GOT3 (cell line): ENCODE measurements at places on chromosomes 11 and 22.
A peak's percentile ranks its signal among the peaks of the same experiment; 100 is the strongest.

DNA sequence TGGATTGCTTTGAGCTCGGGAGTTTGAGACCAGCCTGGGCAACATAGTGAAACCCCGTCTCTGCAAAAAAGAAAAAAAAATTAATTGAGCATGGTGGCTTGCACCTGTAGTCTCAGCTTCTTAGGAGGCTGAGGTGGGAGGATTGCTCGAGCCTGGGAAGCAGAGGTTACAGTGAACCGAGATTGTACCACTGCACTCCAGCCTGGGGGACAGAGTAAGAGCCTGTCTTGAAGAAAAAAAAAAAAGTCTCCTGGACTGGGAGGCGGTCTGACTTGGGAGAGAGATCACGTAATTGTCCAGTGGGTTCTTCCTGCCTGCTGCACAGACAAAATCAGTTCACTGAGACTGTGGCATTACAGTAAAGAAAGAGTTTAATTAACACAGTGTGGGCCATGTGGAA lies 3.1 kb upstream of the MTCH2 start:
- DNase-seq = no peak

- DNase-seq = no peak
These were observed 12.4 kb upstream of the TMEM123 start for GRCh38 chr11:102464859-102465500.

DNA sequence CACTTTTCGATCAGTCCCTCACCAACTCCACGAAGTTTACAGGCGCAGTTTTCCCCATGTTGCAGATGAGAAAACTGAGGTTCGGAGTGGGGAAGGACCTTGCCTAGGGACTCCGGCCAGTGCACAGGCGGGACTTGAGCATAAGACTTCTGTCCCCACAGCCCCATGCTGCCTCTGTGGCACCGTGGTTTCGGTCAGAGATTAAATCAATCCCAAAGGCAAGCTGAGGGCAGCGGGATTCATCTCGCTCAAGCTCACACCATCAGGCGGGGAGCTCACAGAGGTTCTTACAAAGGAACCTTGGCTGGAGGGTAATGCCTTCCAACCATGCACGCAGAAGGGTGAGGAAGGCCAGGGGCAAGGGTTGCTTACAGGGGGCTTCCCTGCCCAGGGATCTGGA lies 115.5 kb downstream of the PHF21B start:
- DNase-seq = no peak

GRCh38 chr22:39938509-39939111 lies 21.6 kb upstream of the TMA7B start:
- no peak for DNase-seq

DNA sequence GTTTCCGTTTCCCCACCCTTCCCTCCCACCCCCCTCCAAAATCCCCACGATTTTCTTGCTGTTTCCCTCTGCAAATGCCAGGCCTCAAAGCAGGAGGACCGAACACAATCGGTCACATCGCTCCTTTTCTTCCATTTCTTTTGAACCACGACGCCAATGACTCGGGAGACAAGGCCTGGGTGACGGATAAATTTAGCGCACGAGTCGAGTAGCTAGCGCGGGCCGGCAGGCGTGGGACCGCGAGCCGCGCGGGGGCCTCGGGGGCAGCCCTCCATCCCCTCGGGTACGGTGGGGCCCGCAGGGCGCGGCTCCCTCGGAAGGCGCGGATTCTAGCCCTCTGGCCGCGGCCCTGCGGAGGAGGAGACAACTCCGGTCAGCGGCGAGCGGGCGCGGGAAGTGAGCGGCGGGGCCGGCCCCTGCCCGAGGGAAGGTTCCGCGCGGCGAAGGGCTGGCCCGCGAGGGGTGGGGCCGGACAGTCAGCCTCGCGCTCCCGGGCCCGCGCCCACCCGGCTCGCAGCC lies 414 bp downstream of the JOSD1 start:
- DNase-seq = peak; percentile 38

DNA sequence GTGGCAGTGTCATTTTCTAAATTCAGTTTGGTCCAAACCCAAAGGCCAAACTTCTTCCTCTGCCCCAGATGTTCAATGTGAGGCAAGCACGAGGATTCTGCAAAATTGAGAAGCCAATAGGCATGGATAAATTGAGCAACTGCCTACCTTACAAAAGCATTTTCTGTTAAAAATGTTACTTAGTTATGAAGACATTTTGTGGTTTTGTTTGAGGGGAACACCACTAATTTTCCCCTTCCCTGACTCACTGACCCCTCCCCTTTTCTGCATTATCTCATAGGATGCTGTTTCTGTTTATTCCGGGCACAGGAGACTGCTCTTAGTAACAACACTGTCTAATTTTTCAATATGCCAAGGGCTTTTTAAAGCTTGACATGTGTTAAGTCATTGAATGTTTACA lies 462.8 kb downstream of the INSC start:
- DNase-seq = no peak

- DNase-seq = no peak
These were observed 18.5 kb upstream of the STK33 start for GRCh38 chr11:8612522-8612921.

- DNase-seq = no peak
These were observed 1.0 kb upstream of the ZNF143 start for GRCh38 chr11:9459667-9460321.

DNA sequence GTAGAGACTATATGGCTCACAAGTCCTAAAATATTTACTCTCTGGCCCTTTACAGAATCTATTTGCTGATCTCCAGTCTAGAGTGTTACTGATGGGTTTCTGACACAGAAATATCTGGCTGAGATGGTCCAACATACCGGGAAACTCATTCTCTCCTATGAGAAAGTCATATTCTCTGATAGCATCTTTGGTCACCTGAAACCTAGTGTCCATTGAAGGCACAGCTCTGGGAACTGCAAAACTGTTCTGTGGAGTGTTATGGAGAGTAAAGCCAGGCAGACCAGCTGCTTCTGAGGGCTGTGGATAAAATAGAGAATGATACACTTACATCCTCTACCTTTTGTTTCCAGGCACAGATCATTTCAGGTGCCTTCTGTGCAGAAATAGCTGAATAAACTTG lies 2.5 kb upstream of the C11orf24 start:
- DNase-seq = no peak

- DNase-seq = no peak
These were observed 962.9 kb downstream of the BRD1 start for GRCh38 chr22:48864748-48865147.

- DNase-seq = no peak
These were observed 27.9 kb downstream of the PARVB start for GRCh38 chr22:44051961-44052360.

- DNase-seq = no peak
These were observed 1.2 kb upstream of the PLA2G3 start for GRCh38 chr22:31141551-31141950.

DNA sequence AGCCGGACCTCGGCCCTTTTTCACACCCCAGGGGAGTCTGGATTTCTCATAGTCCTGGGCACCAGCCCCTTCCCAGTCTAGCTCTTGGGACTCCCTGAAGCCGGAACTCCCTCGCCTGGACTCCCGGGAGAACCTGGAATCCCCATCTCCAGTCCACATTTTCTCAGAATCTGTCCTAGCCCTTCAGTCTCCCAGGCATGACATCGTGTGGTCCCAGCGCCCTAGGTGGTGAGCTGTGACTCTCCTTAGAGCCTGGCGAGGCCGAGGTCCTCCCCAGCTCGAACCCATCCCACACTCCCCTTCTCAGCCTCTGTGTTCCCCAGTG lies 673 bp upstream of the DUSP18 start:
- no peak for DNase-seq

GRCh38 chr22:49862496-49862776 lies 8.8 kb downstream of the ZBED4 start:
- DNase-seq = no peak

DNA sequence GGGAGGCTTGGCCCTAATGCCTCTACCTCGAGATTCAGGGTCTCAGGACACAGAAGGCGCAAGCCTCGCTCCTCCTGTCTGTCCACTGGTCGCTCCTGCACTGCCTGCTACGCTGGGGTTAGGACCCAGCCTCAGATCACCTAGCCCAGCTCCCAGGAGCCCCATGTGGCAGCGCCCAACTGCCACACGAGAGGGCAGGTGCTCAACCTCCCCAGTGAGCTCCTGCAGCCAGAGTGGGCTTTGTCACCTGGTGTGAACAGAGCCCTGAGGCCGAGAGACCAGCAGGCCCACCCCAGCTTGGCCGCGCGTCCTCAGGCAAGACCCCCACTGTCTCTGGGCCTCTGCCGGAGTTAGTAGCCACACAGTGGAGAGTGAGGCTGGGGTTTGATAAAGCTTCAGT lies 21.7 kb upstream of the PPARA start:
- no peak for DNase-seq

GRCh38 chr11:80144897-80145594 lies 704.2 kb upstream of the TENM4 start:
- no peak for DNase-seq

DNA sequence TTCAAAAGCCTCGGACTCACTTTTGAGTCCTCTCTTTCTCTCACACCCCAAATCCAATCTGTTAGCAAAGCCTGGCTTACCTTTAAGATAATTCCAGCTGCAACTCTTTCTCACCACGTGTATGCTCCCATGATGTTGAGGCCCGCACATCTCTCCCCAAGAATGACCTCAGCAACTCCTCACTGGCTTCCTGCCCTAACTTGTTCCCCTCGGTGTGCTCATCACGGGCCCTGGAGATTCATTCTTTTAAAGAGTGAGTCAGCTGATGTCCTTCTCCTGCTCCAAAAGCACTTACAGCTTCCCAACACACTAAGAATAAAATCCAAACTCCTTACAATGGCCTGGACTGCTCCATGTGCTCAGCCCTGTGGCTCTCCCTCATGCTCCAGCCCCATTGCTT lies 1041.3 kb downstream of the OPCML start:
- no peak for DNase-seq

DNA sequence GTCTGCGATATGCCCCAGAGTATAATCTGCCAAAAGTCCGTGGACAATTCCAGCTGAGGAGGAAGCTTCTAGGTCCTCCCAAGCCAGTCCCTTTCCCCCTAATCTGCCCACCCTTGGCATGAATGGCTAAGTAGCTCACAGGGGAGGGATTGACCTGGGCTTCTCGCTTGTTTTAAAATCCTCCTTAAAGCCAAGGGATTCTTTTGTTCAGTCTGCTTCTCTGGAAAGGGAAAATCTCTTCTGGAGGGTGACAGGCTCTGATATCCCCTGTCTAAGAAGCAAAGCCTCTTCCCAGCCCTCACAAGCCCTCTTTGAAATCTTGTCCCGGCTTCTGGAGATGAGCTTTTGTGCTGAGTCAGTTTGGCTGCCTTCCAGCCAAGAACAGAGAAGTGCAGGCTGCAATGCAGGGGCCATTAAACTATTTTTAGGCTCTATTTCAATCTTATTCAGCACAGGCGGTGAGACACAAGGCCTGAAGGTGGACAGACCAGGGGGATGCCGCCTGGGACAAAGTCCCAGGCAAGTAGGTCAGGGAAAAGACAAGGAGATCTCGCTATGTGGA lies 23.9 kb downstream of the NEFH start:
- no peak for DNase-seq

DNA sequence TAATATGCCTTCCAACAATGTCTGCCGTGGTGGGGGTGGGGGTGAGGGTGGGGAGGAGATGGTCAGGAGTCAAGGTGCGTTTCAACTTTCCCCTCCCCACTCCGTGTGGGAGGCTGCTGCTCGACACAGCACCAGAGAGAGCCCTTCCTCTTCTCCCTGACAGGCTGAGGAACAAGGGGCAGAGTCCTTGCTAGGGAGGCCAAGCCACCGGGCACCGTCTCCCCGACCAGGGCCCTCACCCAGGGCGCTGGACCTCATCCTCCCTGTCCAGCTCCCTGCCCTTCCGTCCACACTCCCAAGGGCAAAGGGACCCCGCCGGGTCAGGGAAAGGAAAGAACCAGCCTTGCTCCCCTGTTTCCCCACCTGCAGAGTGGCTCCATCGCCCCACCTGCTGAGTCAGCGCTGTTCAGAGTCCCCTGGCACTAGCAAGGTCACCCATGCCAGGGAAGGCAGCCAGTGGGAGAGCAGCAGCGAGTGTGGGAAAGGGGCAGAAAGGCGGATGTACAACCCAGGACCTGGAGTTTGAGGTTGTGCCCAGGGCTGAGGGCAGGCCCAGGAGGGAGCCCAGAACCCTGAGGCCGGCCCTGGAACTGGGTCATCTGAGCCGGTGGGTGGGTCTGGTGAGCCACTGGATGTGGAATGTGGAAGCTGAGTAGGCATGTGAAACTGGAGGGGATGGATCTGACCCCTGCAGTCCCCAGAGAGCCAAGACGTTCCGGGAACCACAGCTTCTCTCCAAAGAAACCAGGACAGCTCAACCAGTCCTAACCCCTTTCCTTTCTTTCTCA lies 47.2 kb downstream of the BUD13 start:
- no peak for DNase-seq

- DNase-seq = no peak
These were observed 327.5 kb downstream of the C11orf87 start for GRCh38 chr11:109749476-109749875.

- no peak for DNase-seq
These were observed 368.7 kb upstream of the TENM4 start for GRCh38 chr11:79809487-79809886.

GRCh38 chr11:92424281-92424680 lies 199.7 kb downstream of the FAT3 start:
- DNase-seq = no peak

GRCh38 chr11:44979543-44980399 lies 29.1 kb upstream of the TP53I11 start:
- no peak for DNase-seq

GRCh38 chr11:7436657-7437056 lies 48.6 kb upstream of the OLFML1 start:
- DNase-seq = no peak

GRCh38 chr11:59025097-59025496 lies 61.0 kb upstream of the GLYATL1B start:
- DNase-seq = no peak

- DNase-seq = no peak
These were observed 59.3 kb downstream of the CELSR1 start for GRCh38 chr22:46478083-46478551.

- DNase-seq = no peak
These were observed 105.3 kb downstream of the MORC2 start for GRCh38 chr22:30863081-30863833.

GRCh38 chr22:44330744-44331660 lies 18.3 kb upstream of the SHISAL1 start:
- no peak for DNase-seq

- no peak for DNase-seq
These were observed 9.0 kb upstream of the MS4A10 start for GRCh38 chr11:60776167-60776566.
